ENCODE measurements at places on chromosomes 3 and 15.

GRCh38 chr15:71792521-71792920 is 17.8 kb upstream of the NR2E3 start:
- DNase-seq: peak; percentile 49

- no peak for DNase-seq
These were observed 5.7 kb downstream of the EIF4G1 start for GRCh38 chr3:184320104-184320445.

DNA sequence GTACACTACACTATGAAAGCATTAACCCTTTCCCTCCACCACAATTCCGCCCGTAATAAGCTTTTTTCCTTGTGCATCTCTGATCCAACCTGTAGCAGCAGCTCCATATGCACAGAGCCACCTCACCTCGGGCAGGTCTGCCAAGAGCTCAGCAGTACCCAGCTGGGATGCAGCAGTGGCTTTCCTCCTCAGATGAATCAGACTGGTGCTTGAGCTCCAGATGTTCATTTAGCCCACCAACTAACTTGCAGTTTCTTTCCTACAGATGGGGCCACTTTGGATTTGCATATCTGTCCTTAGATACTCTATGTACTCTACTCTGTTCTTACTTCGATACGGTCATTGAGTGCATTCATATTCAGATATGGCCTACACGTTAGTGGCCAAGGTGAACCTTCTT is 14.8 kb upstream of the FSIP1 start:
- no peak for DNase-seq

GRCh38 chr3:185847506-185847905 is 22.7 kb upstream of the IGF2BP2 start:
- no peak for DNase-seq

- DNase-seq: peak; percentile 92
These were observed 181.3 kb upstream of the WNT5A start for GRCh38 chr3:55668359-55668758.

- DNase-seq: peak; percentile 72
These were observed 18.3 kb upstream of the MED12L start for GRCh38 chr3:151067158-151067557.

- no peak for DNase-seq
These were observed 314.1 kb upstream of the LRRC3B start for GRCh38 chr3:26308454-26308853.

DNA sequence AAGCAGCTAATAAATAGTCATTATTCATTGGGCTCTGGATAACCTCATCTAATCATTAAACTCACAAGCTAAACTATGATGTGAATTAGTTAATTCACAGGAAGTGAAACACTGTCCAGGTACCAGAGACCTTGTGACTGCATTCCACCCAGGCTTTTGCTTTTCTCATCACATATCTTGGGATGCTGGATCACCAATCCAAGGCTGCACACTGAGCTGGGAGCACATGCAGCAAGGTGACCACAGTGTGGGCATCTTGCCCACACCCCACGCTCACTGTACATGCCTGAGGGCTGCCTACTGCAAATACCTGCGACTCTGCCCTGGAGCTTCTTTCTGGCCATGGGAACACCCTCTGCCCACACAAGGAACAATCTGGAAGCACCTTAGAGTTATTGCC is 40.6 kb upstream of the TNFAIP8L3 start:
- no peak for DNase-seq

GRCh38 chr3:189344996-189345395 is 173.2 kb downstream of the TPRG1 start:
- peak; percentile 10 for DNase-seq

GRCh38 chr3:130907500-130907899 is 13.6 kb downstream of the ATP2C1 start:
- DNase-seq: no peak

DNA sequence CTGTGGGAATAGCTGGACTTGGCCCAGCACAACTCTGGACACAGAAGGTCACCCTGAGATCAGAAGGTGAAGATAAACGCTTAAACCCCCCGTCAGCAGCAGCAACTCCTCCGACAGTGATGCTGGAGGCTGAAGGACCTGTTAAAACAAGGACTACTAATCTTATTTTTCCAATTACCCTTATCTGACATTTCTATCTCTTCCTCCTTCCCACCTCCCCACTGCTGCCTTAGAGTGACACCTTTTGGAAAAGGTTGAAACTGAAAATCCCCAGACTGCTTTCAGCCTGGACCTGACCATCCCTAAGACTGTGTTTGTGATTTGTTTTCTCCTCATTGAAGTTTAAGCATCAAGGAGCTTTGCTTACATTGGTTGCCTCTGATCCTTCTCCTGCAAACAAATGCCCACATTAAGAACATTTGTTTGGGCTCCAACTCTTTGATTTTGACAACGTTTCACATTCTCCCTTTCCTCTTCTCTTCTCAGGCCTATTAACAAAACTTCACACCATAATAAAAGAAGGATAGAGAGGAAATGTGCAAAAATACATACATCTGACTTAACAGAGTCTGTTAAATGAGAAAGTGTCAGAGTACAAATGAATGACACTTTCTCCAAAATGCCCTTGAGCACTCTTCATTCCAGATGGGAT is 410.6 kb upstream of the WNT5A start:
- peak; percentile 83 for DNase-seq

- peak; percentile 73 for DNase-seq
These were observed 51.6 kb downstream of the CHDH start for GRCh38 chr3:53794597-53794996.

- no peak for DNase-seq
These were observed 8.1 kb downstream of the WDR73 start for GRCh38 chr15:84645997-84646396.

DNA sequence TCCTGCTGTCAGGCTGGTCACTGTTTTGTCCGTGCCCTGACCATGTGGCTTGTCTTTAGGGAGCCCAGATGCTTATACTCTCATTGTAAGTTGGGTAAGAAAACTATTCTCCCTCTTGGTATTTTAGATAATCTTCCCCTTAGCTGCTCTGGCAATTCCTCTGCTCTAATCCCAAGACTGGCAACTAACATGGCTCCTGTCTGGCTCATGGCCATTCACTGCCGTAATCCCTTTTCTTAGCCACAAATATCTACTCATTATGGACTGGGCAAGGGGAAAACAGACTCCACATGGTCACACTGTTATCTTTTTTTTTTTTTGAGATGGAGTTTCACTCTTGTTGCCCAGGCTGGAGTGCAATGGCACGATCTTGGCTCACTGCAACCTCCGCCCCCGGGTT is 38.8 kb downstream of the TYRO3 start:
- no peak for DNase-seq
